WTC11 (cell line): ENCODE measurements at places on chromosomes 6 and 20.

- no peak for DNase-seq
Measured at GRCh38 chr20:13755809-13756208, 28.9 kb downstream of the ESF1 start.

GRCh38 chr6:137637121-137637520, 142.9 kb upstream of the OLIG3 start:
- DNase-seq = no peak

DNA sequence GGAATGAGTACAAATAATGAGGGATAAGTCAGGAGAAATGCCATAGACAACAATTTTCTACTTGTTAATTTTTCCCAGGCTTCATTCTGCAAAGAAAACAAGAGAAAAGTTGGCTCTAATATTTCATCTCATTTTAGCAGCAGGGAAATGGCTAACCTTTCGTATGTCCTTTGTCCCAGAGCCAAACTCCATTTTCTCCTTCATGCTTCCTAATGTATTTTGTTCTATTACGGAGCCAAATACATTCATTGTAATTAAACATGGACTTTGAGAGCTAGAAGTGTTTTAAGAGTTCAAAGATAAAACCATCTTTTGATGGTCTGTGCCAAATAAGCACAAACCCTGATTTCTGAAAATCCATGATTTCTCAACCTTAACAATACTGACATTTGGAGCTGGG, 136.9 kb downstream of the PTCHD4 start:
- DNase-seq = no peak

- DNase-seq = peak; percentile 18
Measured at GRCh38 chr6:89536231-89536630, 102.3 kb downstream of the LYRM2 start.

DNA sequence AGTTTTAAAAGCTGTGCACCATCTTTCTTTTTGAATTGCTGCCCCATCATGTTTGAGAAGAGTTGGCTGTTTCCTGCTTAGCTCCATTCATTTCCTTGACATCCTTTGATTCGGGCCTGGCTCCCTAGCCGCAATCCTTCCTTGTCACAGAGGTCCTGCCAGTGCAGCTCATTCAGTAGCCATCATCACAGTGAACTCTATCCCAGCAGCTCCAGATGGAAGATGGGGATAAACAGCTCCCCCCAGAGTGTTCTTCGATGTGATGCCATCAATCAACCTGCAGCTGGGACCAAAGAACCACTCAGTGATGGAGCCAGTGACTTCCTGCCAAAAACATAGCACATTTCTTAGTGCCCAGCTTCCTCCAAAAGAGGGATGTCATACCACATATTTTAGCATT, 158.8 kb downstream of the FRK start:
- DNase-seq = no peak

DNA sequence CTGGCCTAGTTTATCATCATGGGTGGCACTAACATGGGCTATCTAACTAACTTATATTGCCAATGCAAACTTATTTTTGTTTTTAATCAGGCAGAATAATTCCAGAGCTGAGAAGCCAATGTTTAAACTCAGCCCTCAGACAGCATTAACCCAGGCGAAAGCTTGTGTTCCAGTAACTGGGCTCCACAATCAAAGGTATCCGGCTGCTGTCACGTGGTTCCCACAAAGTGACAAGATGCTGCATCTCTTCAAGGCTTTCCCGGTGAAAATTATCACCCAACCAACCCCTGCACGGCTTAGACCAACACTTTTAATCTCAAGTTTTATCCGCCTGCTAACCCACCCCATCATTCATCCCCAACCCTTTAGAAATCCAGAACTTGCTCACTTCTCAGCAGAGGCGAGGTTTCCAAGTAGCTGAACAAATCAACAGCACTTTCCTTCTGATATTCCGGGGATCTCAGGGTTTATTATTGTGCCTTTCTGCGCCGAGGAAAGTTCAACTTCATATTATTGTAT, 885 bp downstream of the MTCL3 start:
- DNase-seq = no peak

DNA sequence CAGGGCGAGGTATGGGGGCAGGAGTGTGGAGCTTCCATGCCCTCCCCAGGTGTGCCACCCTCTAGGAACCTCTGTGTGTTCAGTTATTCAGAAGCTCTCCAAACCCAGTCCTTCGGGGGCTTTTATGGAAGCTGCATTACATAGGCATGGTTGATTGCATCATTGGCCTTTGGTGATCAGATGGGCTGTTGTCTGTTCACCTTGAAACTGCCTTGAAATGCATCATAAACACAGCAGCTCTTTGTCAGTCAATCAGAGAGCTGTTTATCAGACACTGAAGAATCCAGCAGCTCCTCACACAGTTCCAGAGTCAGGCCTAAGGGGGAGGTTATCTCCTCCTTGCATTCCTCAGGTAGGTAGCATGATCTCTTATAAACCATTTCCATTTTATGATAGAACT, 62.4 kb downstream of the E2F3 start:
- DNase-seq = no peak

- no peak for DNase-seq
Measured at GRCh38 chr20:4985658-4986057, 15.7 kb downstream of the SLC23A2 start.

- no peak for DNase-seq
Measured at GRCh38 chr6:137159912-137160311, 13.5 kb downstream of the IL22RA2 start.

DNA sequence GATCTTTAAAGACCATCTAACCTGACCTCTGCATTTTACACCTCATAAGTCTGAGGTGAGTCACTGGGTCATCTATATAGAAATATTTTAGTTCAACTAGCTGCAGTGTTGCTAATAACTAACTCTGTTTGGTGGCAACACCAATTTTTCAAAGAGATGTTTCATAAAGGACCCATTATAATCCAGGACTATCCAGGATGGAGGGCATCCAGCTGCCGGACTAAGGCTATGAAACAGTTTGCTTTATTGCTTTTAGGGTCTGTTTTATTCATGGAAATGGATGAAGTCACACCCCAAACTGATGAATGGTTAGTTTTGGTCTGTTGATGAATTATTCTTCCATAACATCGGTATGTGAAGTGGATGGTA, 204.2 kb upstream of the GMDS start:
- no peak for DNase-seq

DNA sequence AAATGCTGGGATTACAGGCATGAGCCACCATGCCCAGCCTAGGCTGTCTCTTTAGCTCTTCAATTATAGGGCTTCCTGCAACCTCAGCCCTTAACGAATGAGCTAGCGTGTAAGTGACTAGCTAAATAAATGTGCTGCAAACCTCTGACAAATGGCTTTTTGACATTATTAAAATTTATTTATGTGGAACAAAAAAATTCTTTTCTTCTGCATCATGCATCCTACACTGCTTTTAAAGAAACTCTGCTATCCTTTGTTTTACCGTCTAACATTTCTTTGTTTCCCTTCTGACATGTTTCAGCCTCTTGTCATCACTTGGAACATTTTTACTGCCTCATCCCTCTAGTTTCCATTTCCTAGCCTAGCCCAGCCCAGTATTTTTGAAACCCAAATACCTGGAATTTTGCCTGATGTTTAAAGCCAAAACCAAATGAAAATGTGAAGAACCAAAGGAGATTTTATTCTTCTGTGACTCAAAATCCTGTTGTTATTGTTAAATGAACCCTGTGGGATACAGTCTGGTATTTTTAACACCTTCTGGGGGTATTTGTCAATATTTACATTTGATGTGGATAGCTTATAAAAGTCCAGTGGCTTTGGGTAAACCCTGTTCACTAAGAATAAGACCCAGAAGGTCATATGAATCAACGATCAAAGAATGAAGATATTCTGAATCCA, 9.5 kb downstream of the NT5E start:
- no peak for DNase-seq

DNA sequence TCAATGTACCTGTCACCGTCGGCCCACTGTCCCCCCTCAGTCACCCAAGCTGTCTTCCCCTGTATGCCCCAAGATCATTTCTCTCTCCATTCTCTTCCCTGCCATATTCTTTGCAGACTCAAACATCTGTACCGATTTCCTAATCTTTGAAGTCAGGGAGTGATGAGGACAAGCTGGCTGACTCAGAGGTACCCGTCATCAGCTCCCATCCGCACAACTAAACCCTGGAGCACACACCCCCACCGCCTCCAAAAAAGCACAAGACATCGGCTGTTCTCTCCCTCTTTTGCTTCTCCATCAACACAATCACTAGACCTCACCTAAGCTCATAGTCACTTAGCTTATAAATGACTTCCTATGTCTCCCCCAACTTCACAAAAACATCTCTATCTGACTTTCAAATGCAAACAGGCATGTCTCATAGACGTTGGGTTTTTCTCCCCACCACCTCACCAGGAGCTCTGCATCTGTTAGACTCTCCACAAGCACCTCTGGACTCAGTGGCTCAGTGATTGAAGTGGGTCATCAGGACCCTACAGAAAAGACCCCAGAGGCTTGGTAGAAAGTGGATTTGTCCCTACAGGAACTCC, 11.5 kb upstream of the NFATC2 start:
- DNase-seq = no peak

- no peak for DNase-seq
Measured at GRCh38 chr6:113744861-113745260, 112.3 kb upstream of the MARCKS start.

DNA sequence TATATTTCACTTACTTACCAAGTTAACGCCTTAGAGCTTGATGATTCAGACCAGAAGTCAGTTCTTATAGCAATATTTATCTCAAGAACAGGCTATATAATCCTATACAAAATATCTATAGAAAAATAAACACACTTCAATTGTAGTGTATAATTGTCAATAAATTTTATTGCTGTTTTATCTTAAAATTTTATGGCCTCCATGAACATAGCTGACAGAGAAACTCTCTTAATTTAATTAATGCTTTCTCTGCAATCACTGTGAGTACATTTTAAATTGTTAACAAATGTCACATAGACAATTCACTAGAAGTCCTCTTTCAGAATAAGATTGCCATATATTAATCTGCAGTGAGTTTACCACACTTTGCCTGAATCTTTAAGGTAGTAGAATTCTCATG, 178.6 kb downstream of the RFPL4B start:
- no peak for DNase-seq

- DNase-seq = no peak
Measured at GRCh38 chr6:3233321-3233720, 5.9 kb upstream of the TUBB2B start.

GRCh38 chr6:106103728-106104109, 17.6 kb downstream of the PRDM1 start:
- DNase-seq = no peak

GRCh38 chr6:57342148-57342669, 24.8 kb downstream of the PRIM2 start:
- no peak for DNase-seq

DNA sequence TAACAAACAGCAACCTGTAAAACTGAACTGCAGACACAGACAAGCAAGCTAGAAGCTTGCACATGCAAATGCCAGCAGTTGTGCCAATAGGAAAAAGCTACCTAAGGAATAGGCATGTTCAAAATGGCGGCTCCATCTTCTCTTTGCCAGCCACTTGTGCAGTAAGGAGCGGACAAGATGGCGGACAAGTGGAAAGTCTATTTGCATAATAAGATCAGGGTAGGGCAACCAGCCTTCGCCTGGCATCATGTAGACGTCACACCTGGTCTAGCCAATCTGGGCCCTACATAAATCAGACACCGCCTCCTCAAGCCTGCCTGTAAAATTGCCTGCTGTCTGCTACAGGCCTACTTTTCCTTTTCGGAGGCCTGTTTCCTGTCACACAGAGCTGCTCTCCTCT, 18.0 kb downstream of the C6orf52 start:
- no peak for DNase-seq

DNA sequence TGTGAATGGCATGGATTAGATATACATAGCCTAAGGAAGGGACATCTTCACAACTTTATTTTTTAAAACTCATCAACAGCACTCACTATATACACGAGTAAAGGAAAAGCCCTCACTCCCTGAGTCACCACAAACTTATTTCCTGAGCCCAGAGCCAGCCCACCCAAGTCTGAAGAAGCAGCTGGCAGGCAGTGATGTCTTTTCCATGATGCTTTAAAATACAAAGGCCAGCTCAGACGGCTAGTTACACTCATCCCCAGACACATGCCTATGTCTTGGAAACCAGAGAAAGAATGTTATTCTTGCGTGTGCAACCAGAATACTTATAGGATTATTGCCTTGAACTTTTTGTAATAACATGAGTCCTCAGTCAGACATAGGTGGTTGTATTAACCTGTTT, 114.4 kb downstream of the ADGRG6 start:
- DNase-seq = no peak

DNA sequence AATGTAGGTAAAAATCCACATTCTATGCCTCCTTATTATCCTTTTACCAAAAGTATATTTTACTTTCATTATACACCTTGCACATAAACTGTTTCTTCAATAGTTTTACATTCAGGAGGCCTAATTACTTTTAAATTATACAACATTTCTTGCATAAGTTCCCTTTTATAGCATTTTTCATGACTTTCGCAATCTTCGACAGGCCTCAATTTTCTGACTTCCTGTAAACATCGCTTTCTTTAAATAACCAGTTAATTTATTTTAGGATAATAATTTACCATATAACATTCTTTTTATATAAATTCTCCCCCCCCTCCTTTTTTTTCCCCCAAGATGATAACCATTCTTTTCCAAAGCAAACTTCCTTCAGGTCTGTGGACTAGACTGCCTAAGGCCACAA, 9.2 kb downstream of the SLC35A1 start:
- no peak for DNase-seq

- no peak for DNase-seq
Measured at GRCh38 chr6:72784071-72784470, 162.2 kb downstream of the KCNQ5 start.

- no peak for DNase-seq
Measured at GRCh38 chr6:151702851-151703658, 104.4 kb upstream of the ESR1 start.

- no peak for DNase-seq
Measured at GRCh38 chr20:16390991-16391390, 182.3 kb downstream of the KIF16B start.

DNA sequence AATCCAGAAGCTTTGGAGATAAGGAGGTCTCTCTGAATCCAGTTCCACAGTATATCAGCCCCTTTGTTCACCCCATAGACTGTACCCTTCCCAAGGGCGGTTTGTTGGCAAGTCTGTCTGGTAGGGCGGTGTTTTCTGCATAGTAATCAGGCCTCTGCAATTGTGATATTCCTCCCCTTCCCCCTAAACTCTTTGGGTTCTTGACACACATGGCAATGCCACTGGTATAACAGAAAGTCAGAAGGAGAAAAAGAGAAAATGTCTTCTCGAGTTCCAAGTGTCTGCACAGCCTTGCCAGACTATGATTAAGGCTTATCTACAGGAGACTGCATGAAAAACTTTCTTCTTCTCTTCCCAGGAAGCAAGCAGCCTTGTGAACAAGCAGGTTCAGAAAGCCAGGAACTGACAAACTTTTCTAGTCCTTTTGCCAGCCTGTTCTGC, 45.6 kb downstream of the FOXO3 start:
- no peak for DNase-seq

GRCh38 chr6:157614026-157614568, 208.9 kb upstream of the SNX9 start:
- no peak for DNase-seq
